Large intestine (tissue), 12 donors: ENCODE measurements at places on chromosomes 5 and 9. TPM values are rescaled to one million over a fixed set of nuclear protein-coding genes. Genes with fewer than 3 reads are reported as not detected.

GRCh38 chr9:102986425-102986824, 8.7 kb upstream of the CYLC2 start:
- DNase-seq, result no peak
- no peaks in the 10 kb centered on the region for H3K27me3 ChIP-seq
- H3K36me3 ChIP-seq, result no peaks in the 10 kb centered on the region
- H3K27ac ChIP-seq, result no peak overlapping the region

DNA sequence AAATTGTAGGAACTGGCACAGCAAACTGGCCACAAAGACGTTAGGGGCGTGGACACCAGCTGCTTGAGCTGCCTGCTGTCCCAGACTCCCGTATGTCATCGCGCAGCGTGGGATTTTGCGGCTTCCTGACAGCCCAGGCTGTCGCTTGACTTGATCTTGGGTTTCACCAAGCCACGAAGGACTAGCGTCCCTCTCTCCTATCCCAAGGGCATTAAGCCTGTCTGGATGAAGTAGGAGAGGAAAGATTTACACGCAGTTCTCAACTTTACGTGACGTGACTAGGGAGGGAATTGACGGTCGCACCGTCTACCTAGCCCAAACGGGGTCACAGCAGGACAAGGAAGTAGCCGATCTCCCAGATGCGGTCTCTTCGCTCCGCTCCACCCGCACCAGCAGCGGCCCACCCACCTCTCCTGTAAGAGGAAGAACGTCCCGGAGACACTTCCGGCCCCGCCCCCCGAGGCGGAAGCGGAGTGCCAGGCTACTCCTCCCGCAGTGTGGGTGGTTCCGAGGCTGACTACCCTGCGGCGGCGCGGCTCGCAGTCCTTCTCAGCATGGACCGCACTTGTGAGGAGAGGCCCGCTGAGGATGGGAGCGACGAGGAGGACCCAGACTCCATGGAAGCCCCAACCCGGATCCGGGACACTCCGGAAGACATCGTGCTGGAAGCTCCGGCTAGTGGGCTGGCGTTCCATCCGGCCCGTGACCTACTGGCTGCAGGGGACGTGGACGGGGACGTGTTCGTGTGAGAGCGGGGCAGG, at the start of gene WDR55:
WDR55 (plus strand) TSS at position 546 of the 761 bp plus-strand sequence; CDS start at position 555, 9 bp downstream.
- peak within 1 kb of the TSS; percentile 89 for H3K27ac ChIP-seq
- no peaks in the 10 kb centered on the region for H3K27me3 ChIP-seq
- H3K4me1 ChIP-seq, result peaks cover 3% of the 10 kb centered on the region

BTNL3 gene
- polyA plus RNA-seq, result 158 TPM

TNC gene
- polyA plus RNA-seq, result 19.9 TPM

CD274 gene
- polyA plus RNA-seq, result 1.6 TPM

DNA sequence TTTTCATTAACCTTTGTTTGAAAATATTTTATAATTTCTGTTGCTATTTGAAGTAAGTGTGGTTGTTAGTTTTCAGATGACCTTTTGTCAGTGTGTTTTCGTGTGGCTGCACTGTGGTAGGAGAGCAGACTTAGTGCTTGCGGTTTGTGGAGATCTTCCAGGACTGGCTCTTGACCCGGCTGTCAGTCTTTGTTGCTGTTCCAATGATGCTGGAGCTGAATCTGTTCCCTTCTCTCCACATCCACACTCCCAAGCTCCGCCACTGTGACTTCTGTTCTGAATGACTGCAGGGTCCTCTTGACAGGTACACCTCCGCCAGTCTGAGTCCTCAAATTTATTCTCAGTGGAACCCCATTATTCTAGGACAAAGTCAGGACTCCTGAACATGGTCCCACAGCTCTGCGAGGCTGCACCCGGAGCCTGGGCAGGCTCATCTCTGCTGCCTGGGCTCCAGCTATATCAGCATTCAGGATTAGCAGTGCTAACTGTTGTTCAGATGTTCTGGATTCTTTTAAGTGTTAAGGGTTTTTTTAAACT, 126.0 kb downstream of the WNK2 start:
- H3K4me3 ChIP-seq, result no peak overlapping the region
- DNase-seq, result no peak
- peaks cover 28% of the 10 kb centered on the region for H3K36me3 ChIP-seq
- H3K27ac ChIP-seq, result no peak overlapping the region
- H3K4me1 ChIP-seq, result peaks cover 7% of the 10 kb centered on the region

- peaks cover 21% of the 10 kb centered on the region for H3K4me1 ChIP-seq
- H3K36me3 ChIP-seq, result no peaks in the 10 kb centered on the region
- no peak overlapping the region for H3K4me3 ChIP-seq
- H3K27ac ChIP-seq, result no peak overlapping the region
- H3K27me3 ChIP-seq, result no peaks in the 10 kb centered on the region
- DNase-seq, result no peak
Measured at GRCh38 chr9:77876590-77876989, 155.0 kb downstream of the GNAQ start.

ARID3C gene
- 0.12 TPM for polyA plus RNA-seq

- no peak overlapping the region for H3K4me3 ChIP-seq
- no peaks in the 10 kb centered on the region for H3K4me1 ChIP-seq
- peaks cover 79% of the 10 kb centered on the region for H3K36me3 ChIP-seq
- H3K27ac ChIP-seq, result no peak overlapping the region
- no peaks in the 10 kb centered on the region for H3K27me3 ChIP-seq
Measured at GRCh38 chr5:141574122-141574510, 44.7 kb downstream of the DIAPH1 start.

RNF180 gene
- 5.6 TPM for polyA plus RNA-seq

DNA sequence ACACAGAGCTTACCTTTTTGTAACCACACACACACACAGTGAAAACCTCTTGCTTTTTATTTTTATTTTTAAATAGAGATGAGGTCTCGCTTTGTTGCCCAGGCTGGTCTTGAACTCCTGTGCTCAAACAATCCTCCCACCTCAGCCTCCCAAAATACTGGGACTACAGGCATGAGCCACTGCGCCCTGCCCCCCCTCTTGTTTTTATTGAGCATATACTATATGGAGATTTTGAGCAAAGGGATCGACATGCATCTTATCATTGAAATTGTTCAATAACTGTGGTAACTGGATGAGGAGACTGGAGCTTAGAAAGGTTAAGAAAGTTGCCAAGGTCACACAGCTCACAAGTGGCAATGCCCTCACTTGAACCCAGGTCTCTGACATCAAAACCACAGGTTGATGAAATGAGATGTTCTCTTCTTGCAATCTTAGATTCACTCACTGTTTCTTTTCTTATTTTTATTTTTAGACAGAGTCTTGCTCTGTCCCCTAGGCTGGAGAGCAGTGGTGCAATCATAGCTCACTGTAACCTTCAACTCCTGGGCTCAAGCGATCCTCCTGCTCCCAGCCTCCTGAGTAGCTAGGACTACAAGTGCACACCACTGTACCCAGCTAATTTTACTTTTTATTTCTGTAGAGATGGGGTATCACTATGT, 26.8 kb upstream of the STXBP1 start:
- no peak overlapping the region for H3K4me3 ChIP-seq
- H3K27me3 ChIP-seq, result no peaks in the 10 kb centered on the region
- H3K27ac ChIP-seq, result no peak overlapping the region

SHISAL2B gene
- 0.06 TPM for polyA plus RNA-seq

MVB12B gene
- 13.4 TPM for polyA plus RNA-seq

DNA sequence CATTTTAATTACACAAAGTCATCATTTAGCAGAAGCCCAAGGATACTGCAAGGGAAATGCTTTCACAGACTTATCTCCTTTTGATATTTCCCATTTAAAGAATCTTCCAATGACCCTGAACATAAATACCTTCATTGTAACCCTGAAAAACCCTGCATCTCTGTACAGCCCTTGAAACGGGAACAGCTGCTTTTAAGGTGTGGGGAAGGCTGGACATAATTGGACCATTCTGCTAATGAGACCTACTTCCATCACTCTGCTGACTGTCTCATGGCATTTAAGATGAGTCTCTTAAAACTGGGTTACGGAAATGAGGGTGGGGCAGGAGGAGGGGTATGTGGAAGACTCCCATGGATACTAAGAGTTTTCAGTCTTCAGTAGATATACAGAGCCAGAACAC, 485.8 kb downstream of the BRINP1 start:
- H3K27ac ChIP-seq, result no peak overlapping the region
- H3K36me3 ChIP-seq, result no peaks in the 10 kb centered on the region
- no peaks in the 10 kb centered on the region for H3K4me1 ChIP-seq
- no peak for DNase-seq
- no peaks in the 10 kb centered on the region for H3K27me3 ChIP-seq
- H3K4me3 ChIP-seq, result no peak overlapping the region

DNA sequence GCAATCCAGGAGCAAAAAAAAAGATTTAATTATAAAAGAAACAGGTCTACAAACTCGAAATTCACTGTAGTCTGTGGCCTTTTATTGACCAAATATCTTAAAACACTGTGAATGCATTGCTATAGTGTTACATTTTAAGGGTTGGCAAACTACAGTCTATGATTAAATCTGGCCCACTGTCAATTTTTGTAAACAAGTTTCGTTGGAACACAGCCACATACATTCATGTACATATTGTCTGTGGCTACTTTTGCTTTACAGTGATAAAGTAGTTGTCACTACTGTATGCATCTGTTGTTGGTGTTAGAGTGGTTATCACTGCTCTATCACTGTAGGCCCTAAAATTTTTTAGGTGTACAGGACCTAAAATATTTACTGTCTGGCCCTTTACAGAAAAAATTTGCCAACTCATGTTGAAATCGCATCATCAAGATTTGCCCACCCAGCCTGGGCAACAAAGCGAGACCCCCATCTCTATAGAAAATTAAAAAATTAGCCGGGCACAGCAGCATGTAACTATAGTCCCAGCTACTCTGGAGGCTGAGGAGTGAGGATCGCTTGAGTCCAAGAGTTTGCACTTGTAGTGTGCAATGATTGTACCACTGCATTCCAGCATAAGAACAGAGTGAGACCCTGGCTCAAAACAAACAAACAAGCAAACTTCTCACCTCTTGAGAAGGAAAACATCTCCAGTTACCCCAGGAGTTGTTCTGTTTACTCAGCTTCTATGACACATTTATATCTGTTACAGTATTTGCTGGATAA, 89.0 kb downstream of the ERBIN start:
- no peaks in the 10 kb centered on the region for H3K4me1 ChIP-seq
- no peak overlapping the region for H3K4me3 ChIP-seq
- H3K27me3 ChIP-seq, result no peaks in the 10 kb centered on the region
- H3K36me3 ChIP-seq, result peaks cover 23% of the 10 kb centered on the region
- no peak overlapping the region for H3K27ac ChIP-seq
- no peak for DNase-seq

DNA sequence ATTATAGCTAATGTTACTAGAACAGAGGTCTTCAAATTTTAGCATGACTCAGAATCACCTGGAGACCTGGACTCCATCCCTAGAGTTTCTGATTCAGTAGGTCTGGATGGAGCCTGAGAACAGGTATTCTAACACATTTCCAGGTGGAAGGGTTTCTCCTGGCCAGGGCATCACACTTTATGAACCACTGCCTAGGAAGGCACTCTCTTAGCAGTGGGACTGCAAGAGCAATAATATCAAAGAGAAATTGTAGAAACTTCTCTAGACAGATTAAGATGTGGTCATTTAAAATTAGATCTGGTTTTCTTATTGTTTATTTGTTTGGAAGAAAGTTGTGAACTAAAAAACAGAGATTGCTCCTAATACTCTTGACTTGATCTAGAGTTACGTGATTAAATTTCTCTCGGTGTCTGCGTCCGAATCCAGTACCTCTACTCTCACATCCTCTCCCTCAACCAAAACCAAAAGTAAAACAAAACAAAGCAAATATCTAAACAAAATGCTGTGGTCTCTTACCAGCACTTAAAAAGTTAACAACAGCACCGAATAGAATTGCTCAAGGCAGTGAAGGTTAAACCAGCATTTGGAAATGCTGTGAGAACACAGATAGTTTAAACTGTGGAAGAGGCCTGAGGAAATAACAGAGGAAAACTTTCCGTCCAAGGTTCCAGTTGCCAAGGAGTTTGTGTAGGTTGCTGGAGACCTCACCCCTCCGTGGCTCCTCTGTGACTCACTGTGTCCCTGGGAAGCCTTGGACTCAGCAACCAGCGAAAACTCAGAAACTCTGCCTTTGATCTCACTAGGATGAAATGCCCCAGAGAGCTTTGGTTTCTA, 193.4 kb downstream of the ARRDC3 start:
- no peaks in the 10 kb centered on the region for H3K36me3 ChIP-seq
- peaks cover 21% of the 10 kb centered on the region for H3K4me1 ChIP-seq
- peak; percentile 65 for DNase-seq
- no peak overlapping the region for H3K4me3 ChIP-seq

GRCh38 chr5:121693864-121694263, 157.8 kb upstream of the FTMT start:
- H3K4me3 ChIP-seq, result no peak overlapping the region
- no peaks in the 10 kb centered on the region for H3K36me3 ChIP-seq
- peaks cover 20% of the 10 kb centered on the region for H3K4me1 ChIP-seq
- H3K27me3 ChIP-seq, result no peaks in the 10 kb centered on the region
- DNase-seq, result no peak

NUTM2G gene
- 0.88 TPM for polyA plus RNA-seq

GRCh38 chr5:61301341-61302199, 30.5 kb upstream of the ZSWIM6 start:
- H3K4me3 ChIP-seq, result no peak overlapping the region
- no peaks in the 10 kb centered on the region for H3K27me3 ChIP-seq
- peak overlapping the region; percentile 65 for H3K27ac ChIP-seq
- H3K36me3 ChIP-seq, result no peaks in the 10 kb centered on the region

DNA sequence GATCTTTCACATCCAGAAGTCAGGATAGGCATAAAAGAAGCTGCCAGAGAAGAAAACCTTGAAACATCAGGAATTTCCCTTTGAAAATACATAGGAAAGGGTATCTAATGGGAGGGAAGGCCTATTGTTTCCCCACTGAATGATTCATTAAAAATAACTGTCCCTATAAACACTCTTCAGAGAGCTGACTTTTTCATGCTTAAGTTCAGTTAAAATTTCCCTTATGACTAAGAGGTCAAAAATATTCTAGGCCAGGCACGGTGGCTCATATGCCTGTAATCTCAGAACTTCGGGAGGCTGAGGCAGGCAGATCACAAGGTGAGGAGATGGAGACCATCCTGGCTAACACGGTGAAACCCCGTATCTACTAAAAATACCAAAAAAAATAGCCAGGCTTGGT, 499.5 kb downstream of the ENC1 start:
- H3K27ac ChIP-seq, result no peak overlapping the region
- H3K4me3 ChIP-seq, result no peak overlapping the region
- H3K36me3 ChIP-seq, result no peaks in the 10 kb centered on the region
- H3K4me1 ChIP-seq, result no peaks in the 10 kb centered on the region
- no peaks in the 10 kb centered on the region for H3K27me3 ChIP-seq
- DNase-seq, result no peak

SLC9A3 gene
- 203 TPM for polyA plus RNA-seq

FRRS1L gene
- 9.1 TPM for polyA plus RNA-seq

- H3K4me3 ChIP-seq, result no peak overlapping the region
Measured at GRCh38 chr9:127390248-127390545, 6.8 kb upstream of the SLC2A8 start.

GRCh38 chr5:178547753-178548415, 42.3 kb downstream of the COL23A1 start:
- H3K36me3 ChIP-seq, result no peaks in the 10 kb centered on the region
- H3K4me3 ChIP-seq, result no peak overlapping the region
- no peaks in the 10 kb centered on the region for H3K4me1 ChIP-seq
- H3K27ac ChIP-seq, result no peak overlapping the region
- H3K27me3 ChIP-seq, result no peaks in the 10 kb centered on the region
- DNase-seq, result no peak

RLN2 gene
- 0.22 TPM for polyA plus RNA-seq

CDH18 gene
- polyA plus RNA-seq, result 1.1 TPM

PRKACG gene
- polyA plus RNA-seq, result 0.04 TPM

- H3K27ac ChIP-seq, result no peak overlapping the region
- no peak for DNase-seq
- peaks cover 17% of the 10 kb centered on the region for H3K4me1 ChIP-seq
- H3K36me3 ChIP-seq, result no peaks in the 10 kb centered on the region
Measured at GRCh38 chr9:127768698-127769097, 9.8 kb downstream of the SH2D3C start.
